Activated CD4-positive, alpha-beta T cell treated with anti-CD3 and anti-CD28 coated beads, Interleukin-2, amount 10 ng/mL, durations not matched to agents 24 days and 14 days (primary cell): ENCODE measurements at places on chromosomes 4 and X.

DNA sequence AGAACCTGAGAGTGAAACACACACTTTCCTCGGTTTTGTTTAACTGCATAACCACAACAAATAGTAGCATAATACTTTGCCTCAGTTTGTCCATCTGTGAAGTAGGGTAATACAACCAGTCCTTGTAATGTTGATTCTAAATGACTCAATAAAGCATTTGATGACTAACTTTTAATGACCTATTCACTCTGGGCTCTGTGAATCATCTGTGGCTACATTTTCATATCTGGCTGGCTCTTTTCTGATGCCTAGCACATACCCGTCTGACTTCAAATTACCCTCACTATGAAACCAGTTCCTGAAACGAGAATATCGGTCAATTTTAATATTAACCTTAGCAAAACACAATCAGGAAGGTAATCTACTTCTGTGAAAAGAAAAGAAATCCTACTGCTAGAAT is 151.0 kb downstream of the SH2D1A start:
- DNase-seq, result no peak

- no peak for DNase-seq
Measured at GRCh38 chr4:163591614-163592020, 97.1 kb downstream of the TMA16 start.

DNA sequence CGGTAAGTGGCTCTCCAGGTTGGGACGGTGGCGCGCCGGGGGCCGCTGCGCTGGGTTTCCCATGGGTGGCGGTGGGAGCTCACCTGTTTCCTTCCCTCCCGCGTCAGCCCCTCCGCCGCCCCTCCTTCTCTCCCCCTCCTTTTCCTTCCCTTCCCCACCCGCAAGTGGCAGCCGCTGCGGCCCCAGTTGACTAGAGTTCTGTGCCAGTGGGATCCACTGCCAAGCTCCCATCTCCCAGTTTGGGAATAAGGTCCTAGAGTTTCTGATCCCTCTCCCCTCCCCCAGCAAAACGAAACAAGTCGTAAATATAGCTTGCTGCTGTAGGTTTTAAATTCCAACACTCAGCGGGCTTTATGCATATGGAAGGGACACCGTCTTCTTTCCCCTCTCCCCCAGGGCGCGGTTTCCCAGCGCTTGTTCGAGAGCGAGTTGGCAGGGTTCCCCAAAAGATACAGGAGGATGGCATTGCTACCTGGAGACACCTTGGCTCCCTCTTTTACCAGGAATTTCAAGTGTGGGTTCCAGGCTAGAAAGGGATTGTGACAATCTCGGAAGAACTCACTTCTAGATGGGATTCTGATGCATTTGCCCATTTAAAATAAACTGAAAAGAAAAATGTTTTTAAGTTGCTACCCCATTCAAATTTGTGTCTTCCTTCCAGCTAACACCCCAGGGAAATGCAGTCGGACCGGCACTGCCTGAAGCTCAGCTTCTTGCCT is 1.2 kb downstream of the TLL1 start:
- DNase-seq, result no peak

- no peak for DNase-seq
Measured at GRCh38 chr4:154738426-154738825, 5.4 kb upstream of the LRAT start.

DNA sequence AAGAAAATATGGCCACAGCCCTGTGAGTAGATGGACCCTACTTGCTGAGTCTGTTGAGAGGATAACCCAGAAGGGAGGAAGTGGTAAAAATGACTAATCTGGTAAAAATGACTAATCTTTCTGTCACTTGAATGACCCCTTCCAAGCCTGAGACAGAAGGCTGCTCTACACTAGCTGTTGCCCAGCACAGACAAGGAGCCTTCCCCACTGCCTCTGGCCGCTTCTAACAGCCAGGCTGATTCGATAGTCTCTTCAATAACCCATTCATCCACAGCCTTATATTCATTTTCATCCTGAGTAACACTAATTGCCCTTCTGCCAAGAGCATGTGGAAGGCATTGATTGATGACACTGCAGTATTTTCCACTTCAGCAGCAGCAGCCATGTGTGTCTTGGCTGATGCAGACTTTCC is 18.4 kb downstream of the MAGEB17 start:
- no peak for DNase-seq

DNA sequence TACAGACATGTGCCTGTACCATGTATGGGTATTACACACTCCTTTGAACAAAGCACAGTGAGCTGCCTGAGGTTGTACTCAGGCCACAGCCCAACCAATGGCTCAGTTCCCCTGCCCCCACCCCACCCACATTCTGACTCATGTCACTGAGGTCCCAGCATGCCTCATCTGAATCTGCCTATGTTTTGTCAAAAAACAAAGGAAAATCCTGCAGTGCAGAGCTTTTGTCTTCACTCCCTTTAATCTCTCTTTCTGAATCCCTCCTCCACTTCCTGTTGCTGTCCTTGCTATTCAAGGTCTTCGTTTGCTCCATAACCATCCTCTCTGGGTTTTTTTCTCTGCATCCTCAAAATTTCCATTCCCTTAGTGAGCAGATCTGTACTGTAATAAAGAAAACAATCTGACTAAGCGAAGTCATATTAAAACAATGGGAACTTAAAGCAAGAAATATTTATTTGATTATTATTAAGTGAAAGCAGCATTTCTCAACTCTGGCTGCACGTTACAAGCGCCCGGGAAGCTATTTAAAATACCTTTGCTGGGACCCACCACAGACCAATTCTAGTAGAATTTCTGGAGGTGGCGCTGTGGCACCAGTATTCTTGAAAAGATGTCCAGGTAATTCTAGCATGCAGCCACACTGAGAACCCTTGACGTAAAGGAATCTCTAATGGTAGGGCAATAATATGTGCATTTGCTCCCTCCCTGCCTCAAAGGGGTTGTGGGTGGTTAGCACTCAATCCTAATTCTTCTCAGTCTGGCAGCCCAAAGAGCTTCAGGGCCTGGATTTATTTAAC is 8.7 kb downstream of the GUCY2F start:
- peak; percentile 54 for DNase-seq

- no peak for DNase-seq
Measured at GRCh38 chr4:74362347-74362746, 2.6 kb upstream of the EREG start.

GRCh38 chr4:26687728-26688127 is 103.8 kb downstream of the TBC1D19 start:
- no peak for DNase-seq

GRCh38 chrX:123648028-123648810 is 84.6 kb downstream of the THOC2 start:
- peak; percentile 66 for DNase-seq

- DNase-seq, result no peak
Measured at GRCh38 chr4:5399790-5400421, 308.5 kb downstream of the EVC2 start.

- peak; percentile 57 for DNase-seq
Measured at GRCh38 chrX:83469551-83469950, 38.5 kb upstream of the POU3F4 start.

GRCh38 chrX:19829814-19830213 is 57.6 kb downstream of the SH3KBP1 start:
- DNase-seq, result no peak

DNA sequence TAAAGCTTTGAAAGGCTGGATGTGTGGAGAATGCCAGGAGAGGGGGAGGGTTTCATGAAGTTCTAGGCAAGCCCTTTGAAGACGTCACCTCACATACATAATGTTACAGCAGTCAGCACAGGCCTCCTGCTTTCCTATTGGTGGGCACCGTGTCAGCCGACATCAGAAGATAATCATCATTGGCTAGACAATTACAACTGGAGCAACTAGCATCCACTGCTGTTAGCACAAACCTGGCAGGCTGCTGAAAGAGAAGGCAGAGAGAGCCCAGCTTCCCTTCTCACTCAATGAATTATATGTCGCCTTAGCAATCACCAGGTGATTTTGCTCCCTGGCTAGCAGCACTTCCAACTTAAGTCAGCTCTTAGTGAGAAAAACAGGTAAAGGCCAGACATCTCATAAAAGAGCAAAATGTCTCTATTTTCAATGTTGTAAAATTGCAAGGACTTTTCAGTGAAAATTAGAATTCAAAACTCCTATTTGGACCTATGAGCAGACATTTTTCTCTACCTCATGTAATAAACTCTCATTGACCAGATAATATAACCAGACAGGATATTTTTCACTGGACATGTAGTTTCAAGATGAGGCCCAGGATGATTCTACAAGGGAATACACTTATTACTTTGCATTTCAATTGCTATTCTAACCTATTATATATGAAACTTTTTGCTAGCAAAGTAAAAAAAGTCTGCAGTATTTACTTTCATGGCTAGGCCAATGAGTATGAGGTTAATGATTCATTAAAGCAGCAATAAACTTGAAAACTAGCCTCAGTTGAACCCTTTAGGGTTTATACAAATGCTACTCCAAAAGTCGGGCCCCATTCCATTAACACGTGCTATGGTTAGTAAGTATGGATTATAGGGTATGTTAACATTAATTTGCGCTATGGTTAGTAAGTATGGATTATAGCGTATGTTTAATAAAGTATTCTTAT is 4.3 kb downstream of the ELOVL6 start:
- peak; percentile 94 for DNase-seq

GRCh38 chrX:48785186-48785539 is 1.2 kb upstream of the GATA1 start:
- DNase-seq, result no peak

DNA sequence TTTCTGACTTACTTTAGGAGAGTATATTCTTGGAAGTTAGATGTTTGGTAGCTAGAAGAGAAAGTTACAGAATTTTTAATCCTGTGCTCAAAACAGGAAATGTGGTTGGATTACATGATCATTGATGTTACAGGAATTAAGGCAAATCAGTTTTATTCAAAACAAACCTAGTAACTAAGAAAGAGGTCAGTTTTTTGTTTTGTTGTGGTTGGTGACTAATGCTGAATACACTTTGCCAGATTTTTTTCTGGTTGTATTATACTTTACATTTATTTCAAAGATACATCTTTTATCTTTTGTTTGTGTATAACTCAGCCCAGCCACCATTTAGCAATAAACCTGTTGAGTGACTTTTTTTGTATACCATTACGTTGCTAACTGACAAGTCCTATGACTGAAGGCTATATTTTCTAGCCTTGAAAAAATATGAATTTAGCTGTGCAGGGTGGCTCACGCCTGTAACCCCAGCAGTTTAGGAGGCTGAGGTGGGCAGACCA is 116.7 kb downstream of the KLHL8 start:
- DNase-seq, result no peak

GRCh38 chrX:68936608-68937007 is 107.8 kb downstream of the EFNB1 start:
- DNase-seq, result no peak

- DNase-seq, result peak; percentile 46
Measured at GRCh38 chrX:25968920-25969319, 169.2 kb upstream of the MAGEB18 start.

DNA sequence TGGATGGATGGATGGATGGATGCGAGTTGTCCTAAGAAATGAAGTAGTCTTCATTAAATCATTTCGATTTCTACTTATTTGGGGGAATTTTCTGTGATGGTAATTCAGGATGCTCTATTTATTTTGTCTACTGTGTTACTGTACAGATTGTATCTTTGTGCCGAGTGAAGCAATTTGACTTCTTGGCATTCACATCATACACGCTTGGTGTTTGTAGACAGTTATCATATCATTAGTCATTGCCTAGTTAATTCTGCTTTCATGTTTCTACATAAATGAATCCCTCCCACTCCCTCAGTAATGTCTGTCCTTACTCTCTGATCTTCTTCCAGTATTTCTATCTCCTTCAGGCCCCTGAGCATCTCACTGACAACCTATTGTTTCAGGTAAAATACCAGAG is 64.0 kb downstream of the RASGEF1B start:
- DNase-seq, result no peak

GRCh38 chr4:108744307-108744706 is 18.5 kb downstream of the ETNPPL start:
- no peak for DNase-seq

GRCh38 chrX:96889726-96890125 is 6.0 kb downstream of the RPA4 start:
- no peak for DNase-seq

GRCh38 chrX:110402091-110402849 is 43.6 kb downstream of the RTL9 start:
- no peak for DNase-seq

DNA sequence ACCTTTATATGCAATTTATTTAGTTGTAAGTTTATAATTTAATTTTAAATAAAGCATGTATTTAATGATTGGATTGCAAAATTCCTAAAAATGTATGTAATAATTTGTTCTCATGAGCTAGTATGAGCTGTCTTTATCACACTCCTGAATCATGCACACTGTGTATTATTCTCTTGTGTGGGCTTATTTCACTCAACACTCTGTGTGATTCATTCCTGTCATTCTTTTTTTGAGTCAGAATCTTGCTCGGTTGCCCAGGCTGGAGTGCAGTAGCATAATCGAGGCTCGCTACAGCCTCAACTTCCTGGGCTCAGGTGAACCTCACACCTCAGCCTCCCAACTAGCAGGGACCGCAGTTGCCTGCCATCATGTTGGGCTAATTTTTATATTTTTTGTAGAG is 123.1 kb upstream of the SLC34A2 start:
- no peak for DNase-seq

- DNase-seq, result no peak
Measured at GRCh38 chr4:169440446-169440845, 169.7 kb upstream of the SH3RF1 start.

DNA sequence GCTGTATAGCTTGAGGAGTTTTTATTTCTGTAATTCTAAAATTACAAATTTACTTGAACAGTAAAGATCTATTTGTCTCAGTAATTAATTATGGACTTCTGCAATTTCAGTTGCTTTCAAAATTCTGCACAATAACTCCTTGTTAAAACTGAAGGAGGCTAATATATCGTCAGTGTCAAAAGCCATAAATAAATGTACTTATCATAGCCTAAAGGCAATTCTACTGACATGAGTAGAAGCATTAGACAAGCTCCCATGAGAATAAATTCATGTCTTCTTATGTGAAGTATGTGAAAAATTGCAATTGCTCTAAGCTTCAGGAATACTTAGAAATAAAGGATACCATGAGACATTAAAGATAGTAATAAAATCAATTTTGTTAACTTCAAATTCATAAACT is 381.2 kb upstream of the PCDH10 start:
- DNase-seq, result no peak
